ENCODE measurements at places on chromosomes 12 and 14.

- DNase-seq = no peak
These were observed 21.1 kb downstream of the NUBPL start for GRCh38 chr14:31582286-31582691.

DNA sequence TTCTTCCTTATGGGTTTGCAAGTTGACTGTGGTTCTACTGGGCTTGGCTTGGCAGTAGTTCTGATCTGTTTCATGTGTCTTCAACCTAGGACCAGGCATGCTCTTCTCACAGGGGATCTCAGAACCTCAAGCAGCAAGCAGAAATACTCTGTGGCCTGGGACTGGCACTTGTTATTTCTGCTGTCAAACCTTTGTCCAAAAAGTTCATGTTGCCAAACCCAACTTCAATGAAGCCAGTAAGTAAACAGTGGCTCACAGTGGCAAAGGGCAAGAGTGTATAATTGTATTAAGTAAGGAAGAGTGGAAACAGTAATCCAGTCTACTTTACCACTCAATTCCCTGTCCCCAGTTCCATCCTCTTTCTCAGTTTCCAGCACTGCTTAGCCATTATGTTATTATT, 15.7 kb upstream of the HMGA2 start:
- DNase-seq = no peak

- no peak for DNase-seq
These were observed 2.7 kb downstream of the FZD10 start for GRCh38 chr12:130164936-130165335.

GRCh38 chr14:38951451-38951850, 151.6 kb downstream of the SEC23A start:
- no peak for DNase-seq

DNA sequence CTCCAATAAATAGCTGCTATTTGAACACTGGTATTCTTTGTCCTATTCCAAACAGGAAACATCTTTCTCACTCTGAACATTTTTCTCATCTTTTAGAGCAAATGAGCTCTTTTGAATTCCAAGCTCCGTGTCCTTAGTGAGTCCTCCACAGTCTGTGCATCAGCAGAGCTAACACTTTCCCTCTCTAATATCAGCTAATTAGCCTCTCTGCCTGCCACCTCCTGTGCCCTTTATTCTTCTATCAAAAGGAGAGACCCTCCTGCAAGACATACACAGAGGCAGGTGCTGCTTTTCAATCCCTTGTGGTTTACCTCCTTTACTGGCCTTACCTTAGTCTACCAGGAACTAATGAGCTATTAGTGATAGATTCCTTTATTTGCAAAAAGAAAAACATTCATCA, 178.5 kb downstream of the SLC35F4 start:
- no peak for DNase-seq

- no peak for DNase-seq
These were observed 48.5 kb downstream of the BBS10 start for GRCh38 chr12:76299536-76300296.

- no peak for DNase-seq
These were observed 12.0 kb downstream of the HELB start for GRCh38 chr12:66314278-66314677.

DNA sequence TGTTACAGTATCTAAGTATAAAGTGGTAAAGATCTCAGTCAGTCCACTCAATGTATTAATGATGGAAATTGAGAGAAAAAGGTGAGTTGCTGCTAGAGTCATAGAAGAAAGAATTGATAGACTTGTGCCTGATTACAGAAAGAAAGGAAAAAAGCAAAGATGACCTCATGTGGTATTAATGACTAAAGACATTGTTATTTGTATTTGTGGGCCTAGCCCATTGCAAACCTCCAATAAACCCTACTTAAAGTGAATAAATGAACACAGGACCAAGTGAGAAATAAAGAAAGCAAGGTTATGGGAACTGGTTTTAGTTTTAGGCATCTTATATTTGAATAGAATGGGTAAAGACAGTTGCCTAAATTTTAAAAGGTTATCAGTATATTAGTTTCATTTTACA, 105.5 kb downstream of the SYT1 start:
- no peak for DNase-seq

- DNase-seq = no peak
These were observed 1089.1 kb downstream of the SLC6A15 start for GRCh38 chr12:83823386-83824045.

DNA sequence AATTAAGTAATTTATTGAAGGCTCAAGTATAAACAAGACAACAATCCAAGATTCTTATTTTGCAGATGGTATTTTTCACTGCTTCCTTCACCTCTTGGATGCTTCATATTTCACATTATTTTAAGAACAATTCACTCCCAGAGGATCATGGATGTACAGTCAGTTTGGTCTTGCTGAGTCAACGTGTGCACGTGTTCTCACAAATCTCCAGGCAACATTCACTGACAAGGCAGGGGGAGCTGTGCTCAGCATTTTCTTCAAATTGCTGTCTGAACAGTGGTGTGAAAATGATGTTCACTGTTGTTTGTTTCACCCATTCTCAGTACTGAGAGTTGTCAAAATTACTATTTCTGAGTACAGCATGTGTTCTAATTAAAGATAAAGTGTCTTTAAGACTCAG, 118.3 kb upstream of the SLC38A4 start:
- no peak for DNase-seq

- DNase-seq = no peak
These were observed 6.8 kb downstream of the MYH6 start for GRCh38 chr14:23401291-23401690.

DNA sequence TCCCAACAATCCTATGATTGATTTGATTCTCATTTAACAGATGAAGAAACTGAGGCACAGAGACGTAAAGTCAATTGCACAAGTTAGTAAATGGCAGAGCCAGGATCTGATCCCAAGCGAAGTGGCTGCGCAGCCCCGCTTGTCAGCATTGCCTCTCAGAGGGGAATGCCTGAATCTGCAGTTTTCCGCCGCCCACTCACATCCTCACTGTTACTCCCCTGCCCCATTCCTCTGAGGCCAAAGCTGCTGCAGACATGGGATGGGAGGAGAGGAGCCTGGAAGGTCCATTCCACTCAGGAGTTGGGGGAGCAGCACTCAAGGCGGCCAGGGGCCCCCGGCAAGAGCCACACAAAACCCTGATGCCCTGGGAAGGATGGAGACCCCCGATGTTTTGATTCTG, 1.0 kb downstream of the NRIP2 start:
- DNase-seq = no peak

DNA sequence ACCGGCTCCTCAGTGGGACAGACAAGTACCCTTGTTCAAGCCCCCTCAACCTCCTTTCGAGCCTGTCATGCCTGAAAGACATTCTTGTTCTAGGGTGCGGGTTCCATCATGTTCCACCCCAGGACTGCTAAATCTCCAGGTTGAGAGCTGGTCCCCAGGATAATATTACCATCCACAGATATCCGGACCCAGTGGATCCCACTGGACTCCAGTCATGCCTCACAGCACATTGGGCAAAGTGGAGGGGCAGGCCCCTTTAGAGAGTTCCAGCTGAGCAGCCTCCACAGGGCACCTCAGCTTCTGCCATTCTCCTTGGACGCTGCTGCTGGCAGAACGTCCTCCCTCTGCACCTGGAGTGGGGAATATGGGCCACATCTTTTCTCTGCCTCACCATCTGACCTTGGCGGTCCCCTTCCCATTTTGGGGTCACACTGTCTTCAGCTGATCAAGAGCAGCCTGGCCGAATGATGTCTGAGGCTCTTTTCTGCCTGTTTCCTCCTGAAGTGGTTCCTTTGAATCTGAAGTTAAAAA, 137.4 kb downstream of the BCL11B start:
- DNase-seq = no peak

- DNase-seq = no peak
These were observed 114.8 kb upstream of the FLRT2 start for GRCh38 chr14:85415015-85415712.

GRCh38 chr12:78185109-78185508, 354.4 kb downstream of the NAV3 start:
- DNase-seq = no peak

- no peak for DNase-seq
These were observed 2.6 kb downstream of the ACSS3 start for GRCh38 chr12:81080431-81080983.

DNA sequence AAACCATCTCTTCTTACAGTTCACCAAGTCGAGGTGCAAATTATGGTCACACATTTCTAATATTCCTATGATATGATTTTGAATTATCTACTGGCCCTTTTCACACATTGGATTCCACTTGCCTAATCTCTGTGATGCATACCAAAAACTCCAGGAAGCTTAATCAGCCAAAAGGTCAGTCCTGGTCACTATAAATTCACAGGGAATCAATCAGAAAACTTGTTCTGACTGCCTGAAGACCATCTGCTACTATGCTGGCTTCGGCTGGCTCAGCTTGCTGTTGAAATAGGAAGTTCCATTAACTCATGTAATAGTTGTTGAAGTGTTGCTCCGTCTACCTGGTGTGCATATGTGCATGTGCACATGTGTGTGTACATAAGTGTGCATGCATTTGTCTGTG, 142.8 kb upstream of the FLRT2 start:
- no peak for DNase-seq

DNA sequence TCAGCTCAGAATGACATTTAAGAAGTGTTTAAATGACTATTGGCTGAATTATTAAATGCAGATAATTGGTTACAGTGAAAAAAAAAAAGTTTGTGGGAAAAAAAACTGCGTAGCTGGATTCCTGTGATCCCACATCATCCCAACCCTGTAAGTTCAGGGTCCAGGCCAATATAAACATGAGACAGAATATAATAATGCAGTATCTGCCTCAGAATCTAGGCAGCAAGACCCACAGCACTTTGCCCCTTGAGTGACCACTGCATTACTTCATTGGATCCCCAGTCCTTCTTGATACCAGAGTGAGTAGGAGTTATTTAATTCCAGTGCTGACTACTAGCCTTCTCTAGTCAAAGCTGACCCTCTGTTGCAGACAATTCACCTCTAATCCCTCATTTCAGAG, 272.6 kb downstream of the CCER1 start:
- no peak for DNase-seq

GRCh38 chr14:23300687-23301223, 1.9 kb downstream of the PPP1R3E start:
- no peak for DNase-seq

GRCh38 chr12:107368586-107368985, 275.2 kb upstream of the CRY1 start:
- no peak for DNase-seq

DNA sequence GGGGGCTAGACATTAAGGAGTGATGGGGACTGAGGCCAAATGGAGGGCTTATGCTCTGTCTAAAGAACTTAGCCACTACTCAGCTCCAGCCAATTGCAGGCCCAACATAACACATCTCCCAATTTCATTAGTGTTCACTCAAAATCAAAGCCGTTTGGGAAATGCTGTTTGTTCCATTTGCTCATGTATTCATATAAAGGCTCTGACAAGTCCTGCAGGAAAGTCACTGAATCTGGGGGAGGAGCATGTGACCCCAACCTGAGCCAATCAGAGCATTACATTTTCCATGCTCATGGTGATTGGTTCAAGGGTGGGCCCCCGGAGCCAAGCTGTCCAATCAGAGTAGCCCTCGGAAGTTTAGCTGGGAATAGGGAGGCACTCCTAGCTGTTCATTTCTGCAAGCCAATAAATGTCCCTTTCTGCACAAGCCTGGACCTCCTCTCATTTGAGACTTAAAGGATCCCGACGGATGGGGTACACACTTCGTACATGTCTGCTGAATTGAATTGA, 20.9 kb downstream of the SDSL start:
- no peak for DNase-seq

- DNase-seq = no peak
These were observed 27.8 kb downstream of the HIP1R start for GRCh38 chr12:122862872-122863701.

GRCh38 chr12:9619411-9620179, 11.9 kb upstream of the KLRB1 start:
- no peak for DNase-seq

- DNase-seq = peak; percentile 47
These were observed 5.1 kb downstream of the TBK1 start for GRCh38 chr12:64457032-64457431.

DNA sequence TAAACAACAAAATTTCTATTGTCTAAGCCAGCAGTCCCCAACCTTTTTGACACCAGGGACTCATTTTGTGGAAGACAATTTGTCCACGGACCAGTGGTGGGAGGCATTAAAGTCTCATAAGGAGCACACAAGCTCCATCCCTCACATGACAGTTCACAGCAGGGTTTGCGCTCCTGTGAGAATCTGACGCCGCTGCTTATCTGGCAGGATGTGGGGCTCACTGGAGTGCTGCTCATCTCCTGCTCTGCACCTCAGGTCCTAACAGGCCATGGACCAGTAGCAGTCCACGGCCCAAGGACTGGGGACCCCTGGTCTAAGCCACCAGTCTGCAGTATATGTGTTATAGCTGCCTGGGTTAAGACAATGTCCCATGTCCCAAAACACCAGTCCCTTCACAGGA, 27.2 kb downstream of the VCPKMT start:
- no peak for DNase-seq

DNA sequence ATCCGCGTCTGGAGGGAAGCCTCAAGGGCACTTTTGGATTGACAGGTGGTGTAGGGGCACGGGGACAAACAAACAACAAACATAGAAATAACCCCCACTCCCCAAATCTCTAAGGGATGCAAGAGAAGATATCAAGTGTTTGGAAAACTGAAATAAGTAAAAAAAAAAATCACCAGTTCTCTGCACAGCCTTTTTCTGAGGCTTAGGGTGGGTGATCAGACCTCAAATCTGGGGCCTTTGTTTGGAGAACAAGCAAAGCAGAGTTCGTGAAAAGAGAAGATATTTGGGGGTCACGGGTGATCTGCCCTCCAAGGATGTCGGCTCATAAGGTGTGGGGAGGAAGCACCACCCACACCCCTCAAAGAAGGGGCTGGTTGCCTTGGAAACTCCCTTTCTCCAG, 10.7 kb downstream of the TBX5 start:
- no peak for DNase-seq

DNA sequence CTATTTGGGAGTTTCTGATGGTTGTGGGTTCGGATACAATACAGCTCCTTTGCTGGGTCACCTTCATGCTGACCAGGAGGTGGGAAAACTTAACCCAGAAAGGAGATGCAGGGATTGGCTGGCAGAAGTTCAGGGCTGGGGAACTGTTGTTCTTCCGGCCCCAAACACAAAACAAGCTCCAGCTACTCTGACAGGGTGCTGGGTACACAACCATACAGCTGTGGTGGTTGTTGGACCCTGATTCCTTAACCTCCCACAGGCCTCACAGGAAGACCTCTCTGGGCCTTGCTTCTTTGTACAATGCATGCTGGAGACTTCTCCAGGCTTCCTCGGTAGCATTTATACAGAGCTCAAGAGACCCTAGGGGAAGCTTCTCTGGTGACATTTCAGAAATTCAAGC, 47.6 kb downstream of the CPM start:
- DNase-seq = no peak

DNA sequence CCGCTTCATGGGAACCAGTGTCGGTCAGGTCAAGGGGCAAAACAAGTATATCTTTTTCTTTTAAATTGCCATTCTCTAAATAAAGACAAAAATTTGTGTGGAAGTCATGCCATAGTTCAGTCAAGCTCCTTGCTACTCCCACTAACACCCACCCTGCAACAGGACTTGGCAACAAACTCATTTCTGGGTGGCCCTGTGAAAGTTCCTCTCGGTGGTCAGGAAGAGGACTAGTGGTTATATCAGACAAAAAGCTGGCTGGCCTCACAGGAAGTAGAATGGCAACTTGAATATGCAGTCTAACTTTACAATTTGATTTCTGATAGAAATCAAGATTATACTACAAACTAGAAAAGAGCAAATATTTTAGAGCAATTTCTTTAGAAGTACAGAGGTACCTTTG, 11.2 kb downstream of the DHRS7 start:
- DNase-seq = no peak

Measured in activated T-cell treated with anti-CD3 and anti-CD28 coated beads for 4 hours (primary cell).